Muscle of arm (tissue), 14 donors: ENCODE measurements at places on chromosomes 13 and 19.
A peak's percentile ranks its signal among the peaks of the same experiment; 100 is the strongest.

GRCh38 chr19:3411636-3412035, 45.3 kb downstream of the NFIC start:
- DNase-seq = no peak

- no peak for DNase-seq
Observed at GRCh38 chr13:87124785-87125074, 546.4 kb upstream of the SLITRK5 start.

DNA sequence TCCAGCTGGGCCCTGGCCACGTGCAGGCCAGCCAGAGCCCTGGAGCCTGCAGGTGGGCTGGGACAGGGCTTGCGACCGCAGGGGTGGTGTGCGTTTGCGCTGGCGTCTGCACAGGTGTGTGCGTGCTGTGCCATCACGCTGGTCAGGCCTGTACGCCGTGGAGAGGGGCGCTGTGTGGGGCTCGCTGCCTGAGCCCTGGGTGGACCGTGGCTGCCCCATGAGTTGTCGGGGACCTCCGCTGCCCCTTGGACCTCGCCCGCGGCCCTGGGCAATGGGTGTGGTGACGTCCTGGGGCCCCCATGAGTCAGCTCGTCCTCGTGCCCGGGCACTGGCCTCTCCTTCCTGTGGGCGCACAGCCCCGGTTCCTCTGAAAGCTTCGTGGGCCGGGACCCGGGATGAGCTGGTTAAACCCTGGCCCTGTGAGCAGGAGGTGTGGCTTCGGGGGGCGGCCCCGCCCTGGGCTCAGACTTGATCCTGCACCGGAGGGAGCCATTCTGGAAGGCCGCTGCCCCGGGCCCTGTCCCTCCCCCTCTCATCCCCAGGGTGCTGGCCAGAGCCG, 6.8 kb downstream of the CSNK1G2 start:
- no peak for DNase-seq

DNA sequence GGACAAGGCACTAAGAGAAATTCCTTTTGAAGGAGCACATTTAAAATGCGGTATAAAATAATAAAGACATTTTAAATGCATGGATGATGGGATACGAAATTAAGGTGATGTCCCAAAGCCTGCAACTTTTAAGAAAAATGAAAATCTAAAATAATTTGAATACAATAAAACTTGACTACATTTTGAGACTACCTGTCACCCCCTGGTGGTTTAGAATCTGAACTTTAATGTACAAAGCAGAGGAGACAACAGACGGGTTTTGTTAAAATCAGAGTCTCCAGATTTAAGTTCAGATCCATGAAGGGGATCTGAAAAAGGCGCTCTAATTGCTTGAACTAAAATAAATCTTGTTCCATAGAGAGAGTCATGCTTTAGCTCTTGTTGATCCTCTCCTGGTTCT, 1129.3 kb upstream of the PCDH20 start:
- DNase-seq = no peak

- no peak for DNase-seq
Observed at GRCh38 chr13:111111376-111111937, 3.7 kb upstream of the ARHGEF7 start.

DNA sequence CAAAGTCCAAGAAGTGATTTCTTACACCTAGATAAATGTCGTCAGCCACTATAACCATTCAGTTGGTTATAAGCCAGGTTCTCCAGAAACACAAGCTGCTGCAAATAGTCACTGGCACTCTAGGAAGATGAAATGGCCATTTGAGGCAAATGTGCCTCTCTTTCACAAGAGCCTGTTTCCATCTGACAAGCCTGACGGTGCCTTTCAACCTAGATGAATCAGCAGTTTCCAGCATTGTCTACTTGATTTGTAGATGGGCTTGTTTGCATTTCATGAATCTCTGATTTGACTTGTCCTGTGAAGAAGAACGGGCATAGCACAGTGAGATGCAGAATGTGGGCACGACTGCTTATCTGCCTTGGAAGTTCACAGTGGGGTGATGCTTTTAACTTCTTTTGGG, 327.2 kb downstream of the LMO7 start:
- no peak for DNase-seq

- DNase-seq = no peak
Observed at GRCh38 chr19:57570707-57571106, 8.0 kb downstream of the ZNF416 start.

- DNase-seq = peak; percentile 78
Observed at GRCh38 chr19:46624958-46625661, at the start of gene PTGIR. TSS of gene PTGIR (minus strand) at chr19:46625089. CDS start at chr19:46624225, 864 bp downstream.

GRCh38 chr13:109093998-109094397, 464.6 kb downstream of the MYO16 start:
- no peak for DNase-seq

- DNase-seq = no peak
Observed at GRCh38 chr13:86446311-86446710, 647.1 kb upstream of the SLITRK6 start.

- DNase-seq = no peak
Observed at GRCh38 chr19:56170261-56170660, 5.5 kb upstream of the GALP start.

DNA sequence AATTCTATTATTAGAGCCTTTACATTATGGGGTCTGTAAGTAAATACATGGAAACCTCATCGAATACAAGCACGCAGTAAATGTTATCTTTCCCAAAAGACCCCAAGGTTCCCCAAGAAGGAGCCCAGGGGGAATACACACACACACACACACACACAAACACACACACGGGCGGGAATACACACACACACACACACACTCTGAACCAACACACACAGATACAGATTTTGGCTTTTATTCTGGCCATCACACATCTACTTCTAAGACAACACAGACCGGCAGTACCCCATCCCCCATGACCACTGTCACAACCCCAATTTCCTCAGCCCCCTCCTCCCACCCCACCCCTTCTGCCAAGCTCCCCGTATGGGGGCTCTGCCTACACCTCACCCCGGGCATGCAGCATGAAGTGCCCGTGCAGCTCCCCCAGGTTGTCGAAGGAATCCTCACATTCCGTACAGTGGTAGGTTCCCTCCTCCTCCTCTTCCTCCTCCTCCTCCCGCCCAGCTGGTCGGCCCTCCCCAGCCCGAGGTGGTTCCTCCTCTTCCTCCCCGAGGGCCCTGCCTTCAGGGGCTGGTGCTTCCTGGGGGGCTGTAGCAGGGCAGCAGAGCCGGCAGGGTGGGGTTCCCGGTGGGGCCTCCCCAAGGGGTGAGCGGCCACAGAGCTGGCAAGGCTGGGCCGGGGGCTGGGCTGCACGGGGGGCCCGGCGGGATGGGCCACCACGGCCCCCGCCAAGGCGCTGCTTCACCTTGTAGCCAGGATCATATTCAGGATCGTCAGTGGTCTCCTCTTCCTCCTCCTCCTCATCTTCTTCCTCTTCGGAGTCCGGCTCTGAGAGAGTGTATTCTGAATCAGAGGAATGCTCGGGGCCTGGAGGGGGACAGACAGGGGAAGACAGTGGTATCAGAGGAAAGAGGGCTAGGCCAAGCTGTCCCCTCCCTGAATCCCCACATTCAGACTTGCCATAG, 4.4 kb upstream of the SRRM5 start:
- DNase-seq = no peak

DNA sequence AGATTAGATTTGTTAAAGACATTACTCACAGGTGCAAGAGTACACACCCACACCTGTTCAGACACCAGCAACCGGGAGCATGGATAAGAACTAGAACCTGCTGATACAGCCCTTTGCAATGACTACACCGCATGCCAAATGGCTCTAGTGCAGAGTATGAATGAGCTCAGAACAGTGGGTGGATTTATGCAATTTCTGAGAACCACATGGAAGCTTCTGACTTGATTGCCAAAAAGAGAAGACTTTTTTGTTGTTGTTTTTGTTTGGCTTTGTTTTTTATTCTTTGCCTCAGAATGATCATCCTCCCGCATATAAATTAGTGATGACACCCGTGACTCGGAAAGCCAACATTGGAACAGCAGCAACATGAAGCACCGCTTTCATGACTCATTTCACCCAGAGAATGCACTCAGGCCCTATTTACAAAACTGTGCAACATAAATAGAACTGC, 77.4 kb upstream of the LRCH1 start:
- no peak for DNase-seq

GRCh38 chr13:21675095-21675991, 4.5 kb downstream of the FGF9 start:
- DNase-seq = no peak

- DNase-seq = no peak
Observed at GRCh38 chr13:113874579-113875428, 10.9 kb upstream of the GAS6 start.

- no peak for DNase-seq
Observed at GRCh38 chr19:41720103-41720502, 11.7 kb downstream of the CEACAM5 start.

- DNase-seq = no peak
Observed at GRCh38 chr13:43846496-43847158, 32.9 kb downstream of the CCDC122 start.

DNA sequence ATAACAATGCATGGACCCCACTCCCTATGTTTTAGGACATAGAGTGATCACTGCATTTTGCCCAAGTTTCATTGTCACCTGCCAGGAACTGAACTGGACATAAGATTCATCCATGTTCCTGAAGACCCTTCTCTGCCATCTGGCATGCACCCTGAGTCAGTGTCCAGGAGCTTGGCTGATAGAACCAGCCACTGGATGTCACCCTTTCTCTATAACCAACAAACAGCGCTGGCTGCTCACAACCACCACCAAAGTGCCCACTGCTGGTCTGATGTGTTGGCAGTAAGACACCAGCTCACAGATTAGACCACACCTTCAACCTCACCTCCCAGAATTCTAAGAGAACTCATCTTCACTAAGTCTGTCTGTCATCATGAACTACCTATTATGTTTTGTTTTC, 333.4 kb downstream of the ITGBL1 start:
- DNase-seq = no peak

GRCh38 chr19:16621165-16621800, 6.7 kb downstream of the MED26 start:
- DNase-seq = no peak

GRCh38 chr13:91313103-91313502, 34.4 kb upstream of the MIR17HG start:
- no peak for DNase-seq

DNA sequence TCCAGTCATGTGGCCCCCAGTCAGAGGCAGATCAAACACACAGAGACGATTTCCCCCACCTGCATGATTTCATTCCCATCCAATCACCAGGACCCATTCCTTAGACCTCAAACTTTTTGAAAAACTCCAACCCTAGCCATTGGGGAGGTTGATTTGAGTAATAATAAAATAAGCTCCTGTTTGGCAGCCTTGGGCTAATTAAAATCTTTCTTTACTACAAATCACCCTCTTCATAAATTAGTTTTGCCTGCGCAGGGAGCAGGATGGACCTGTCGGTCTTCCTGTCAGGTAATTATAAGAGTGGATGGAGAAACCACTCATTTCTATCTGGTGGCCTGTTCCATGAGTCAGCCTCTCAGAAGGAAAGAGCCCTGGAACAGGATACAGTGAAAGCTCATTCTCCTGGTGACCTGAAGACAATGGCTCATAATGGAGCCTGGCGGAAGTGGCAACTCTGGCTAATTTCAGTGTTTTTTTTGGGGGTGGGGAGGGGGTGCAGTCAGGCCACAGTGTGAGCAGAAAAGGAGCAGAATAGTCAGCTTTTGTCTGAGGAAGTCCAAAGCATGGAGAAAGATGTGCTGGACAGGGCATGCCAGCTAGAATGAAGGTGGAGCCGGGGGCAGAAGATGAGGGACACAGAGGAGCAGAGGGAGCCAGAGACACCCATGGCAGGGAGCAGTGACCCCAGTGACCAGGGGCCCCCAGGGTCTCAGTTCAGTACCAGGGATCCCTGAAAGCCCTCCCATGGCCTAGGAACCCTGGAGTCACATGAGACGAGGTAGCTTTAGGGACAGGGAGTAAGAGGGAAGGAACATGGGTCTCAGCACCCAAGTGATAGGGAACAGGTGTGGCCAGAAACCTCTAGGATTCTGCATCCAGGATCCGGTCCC, 31.8 kb upstream of the PSG9 start:
- no peak for DNase-seq

DNA sequence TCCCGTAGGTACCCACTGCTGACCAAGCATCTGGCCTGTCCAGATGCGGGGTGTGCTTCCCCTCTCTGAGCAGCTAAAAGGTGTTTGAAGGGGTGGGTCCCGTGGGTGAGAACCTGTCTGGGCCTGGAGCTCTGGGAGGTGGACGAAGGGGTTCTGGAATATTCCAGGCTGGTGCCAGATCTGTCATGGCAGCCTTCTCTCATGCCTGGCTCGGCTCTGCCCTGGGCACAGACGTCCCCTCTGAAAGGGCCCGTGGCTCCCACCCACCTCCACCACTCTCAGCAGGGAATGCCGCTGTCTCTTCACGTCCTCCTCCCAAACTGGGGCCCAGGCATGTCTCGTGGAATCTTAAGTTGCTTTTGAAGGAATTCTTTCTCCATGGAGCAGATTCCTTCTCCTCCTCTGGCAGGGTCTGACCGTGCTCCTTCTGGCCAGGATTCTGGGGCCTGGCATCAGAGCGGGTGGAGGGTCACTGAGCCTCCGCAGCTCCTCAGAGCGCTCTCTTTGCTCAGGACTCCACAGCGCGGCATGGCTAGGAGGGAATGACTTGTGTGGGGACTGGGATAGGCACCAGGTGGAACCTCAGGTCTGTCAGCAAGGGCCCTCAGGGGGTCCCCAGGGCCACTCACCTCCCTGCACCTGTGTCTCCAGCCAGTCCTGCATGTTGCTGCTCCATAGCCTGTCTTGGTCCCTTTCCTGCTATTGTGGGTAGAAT, 5.9 kb upstream of the MCF2L start:
- DNase-seq = no peak

- no peak for DNase-seq
Observed at GRCh38 chr13:39159393-39159792, 121.1 kb downstream of the NHLRC3 start.

- DNase-seq = no peak
Observed at GRCh38 chr13:27076421-27076820, 95.2 kb downstream of the USP12 start.

GRCh38 chr19:19062454-19063182, 1.2 kb upstream of the SLC25A42 start:
- DNase-seq = no peak

GRCh38 chr19:3682741-3683404, 17.4 kb downstream of the PIP5K1C start:
- no peak for DNase-seq

GRCh38 chr13:60690604-60691003, 293.6 kb downstream of the TDRD3 start:
- DNase-seq = no peak

GRCh38 chr13:82224806-82225205, 1657.5 kb downstream of the SLITRK1 start:
- no peak for DNase-seq

DNA sequence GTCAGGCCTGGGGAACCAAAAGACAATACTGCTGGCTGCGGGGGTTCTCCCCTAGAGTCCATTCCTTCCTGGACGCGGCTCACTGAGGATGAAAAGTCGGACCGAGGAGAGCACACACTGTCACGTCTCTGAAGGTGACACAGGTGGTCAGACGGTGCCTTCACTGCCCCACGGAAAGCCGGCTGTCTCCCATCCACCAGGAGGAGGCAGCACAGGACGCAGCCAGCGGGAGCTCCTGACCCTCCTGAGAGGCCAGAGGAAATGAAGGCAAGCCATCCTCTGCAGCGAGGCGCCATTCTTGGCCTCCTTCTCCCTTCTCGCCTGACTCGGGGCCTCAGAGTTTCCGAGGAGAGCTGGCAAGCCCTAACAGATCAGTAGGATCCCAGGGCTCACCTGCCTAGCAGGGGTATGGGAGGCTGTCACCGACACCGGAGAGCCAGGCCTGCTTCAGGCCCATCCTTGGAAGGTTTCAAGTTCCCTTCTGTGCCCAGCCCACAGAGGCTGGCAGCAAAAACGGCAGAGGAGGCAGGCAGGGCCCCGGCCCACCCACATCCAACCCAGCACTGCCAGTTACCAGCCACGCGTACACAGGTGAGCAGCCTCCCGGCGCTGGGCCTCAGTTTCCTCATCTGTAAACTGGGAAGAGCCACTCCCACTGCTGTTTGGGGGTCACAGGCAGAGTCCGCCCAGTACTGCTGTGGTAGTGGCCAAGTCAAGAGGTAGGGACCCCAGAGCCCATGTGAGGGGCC, 4.5 kb downstream of the REXO1 start:
- DNase-seq = no peak
